ENCODE measurements at places on chromosomes 11 and 22. TPM values are rescaled to one million over a fixed set of nuclear protein-coding genes. Genes with fewer than 3 reads are reported as not detected.

PGGHG gene
- polyA plus RNA-seq: 12.3 TPM

BAD gene
- polyA plus RNA-seq: 51.3 TPM

BACE1 gene
- 42.0 TPM for polyA plus RNA-seq

C11orf97 gene
- polyA plus RNA-seq: 2.6 TPM

OR52W1 gene
- polyA plus RNA-seq: not detected

- DNase-seq: peak; percentile 48
These were observed 9.1 kb downstream of the ARRB1 start for GRCh38 chr11:75342231-75342918.

- DNase-seq: no peak
These were observed 54.6 kb downstream of the KCNA4 start for GRCh38 chr11:29962243-29962642.

DNA sequence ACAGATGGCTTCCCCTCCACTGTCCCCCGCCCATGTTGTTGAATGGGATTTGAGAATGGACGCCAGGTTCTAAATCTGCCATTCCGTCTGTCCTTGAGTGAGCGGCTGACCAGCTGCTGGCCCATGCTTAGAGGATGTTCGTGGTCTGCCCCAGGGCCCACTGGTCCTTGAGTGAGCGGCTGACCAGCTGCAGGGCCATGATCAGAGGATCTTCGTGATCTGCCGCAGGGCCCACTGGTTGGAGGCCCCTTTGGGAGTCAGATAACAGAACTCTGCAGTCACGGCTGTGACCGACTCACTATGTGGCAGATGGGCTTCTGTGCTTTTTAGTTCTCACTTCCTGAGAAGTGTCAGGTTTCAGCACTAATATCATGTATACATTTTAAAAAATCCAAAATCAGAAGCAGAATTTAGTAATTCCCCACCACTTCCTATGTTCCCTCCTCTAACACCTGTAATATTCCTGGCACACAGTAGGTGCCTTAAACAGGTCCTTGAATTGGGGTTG, 54.1 kb downstream of the MICAL3 start:
- no peak for DNase-seq

- no peak for DNase-seq
These were observed 50.6 kb upstream of the DEUP1 start for GRCh38 chr11:93279851-93280347.

DNA sequence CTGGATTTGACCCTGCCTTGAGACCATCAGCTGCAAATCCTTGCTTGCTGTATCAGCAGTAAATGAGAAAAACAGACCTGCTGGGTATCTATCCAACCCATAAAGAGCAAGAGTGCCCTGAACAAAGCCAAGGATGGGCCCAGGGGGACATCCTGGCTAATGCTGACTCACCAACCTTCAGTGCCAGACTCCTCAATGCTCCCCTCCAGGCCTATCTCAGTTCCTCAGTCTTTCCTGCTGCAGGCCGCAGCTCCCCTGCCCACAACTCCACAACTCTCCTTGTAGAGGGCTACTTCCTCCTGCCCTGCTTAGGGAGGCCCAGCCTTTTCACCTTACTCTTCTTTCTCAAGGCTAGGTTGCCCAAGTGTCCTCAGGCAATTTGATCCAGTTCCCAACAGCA, 2.6 kb downstream of the LAMTOR1 start:
- DNase-seq: no peak

DNA sequence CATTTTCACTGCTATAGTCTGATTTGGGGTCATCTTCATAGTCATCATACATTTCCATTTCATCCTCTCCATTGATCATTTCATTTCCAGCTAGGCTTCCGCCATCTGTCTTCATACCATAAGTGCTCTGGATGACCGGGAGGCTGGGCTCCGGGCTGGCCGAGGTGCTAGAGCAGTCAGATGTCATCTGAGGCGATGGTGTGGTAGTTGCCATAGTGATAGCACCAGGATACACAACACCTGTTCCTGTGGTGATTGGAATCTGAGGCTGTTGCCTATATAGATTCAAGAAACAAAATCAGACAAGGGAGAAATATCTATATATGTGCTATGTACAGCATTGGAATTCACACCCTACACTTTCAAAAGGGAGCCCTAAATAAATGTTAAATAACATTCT, 383.5 kb downstream of the SOX6 start:
- DNase-seq: no peak

- DNase-seq: no peak
These were observed 315.1 kb upstream of the API5 start for GRCh38 chr11:42996421-42997307.

GRCh38 chr22:43411869-43412807, at the start of gene MPPED1:
Gene MPPED1 (plus strand): TSS chr22:43412014. CDS start chr22:43424986, 12,972 bp downstream.
- no peak for DNase-seq

DNA sequence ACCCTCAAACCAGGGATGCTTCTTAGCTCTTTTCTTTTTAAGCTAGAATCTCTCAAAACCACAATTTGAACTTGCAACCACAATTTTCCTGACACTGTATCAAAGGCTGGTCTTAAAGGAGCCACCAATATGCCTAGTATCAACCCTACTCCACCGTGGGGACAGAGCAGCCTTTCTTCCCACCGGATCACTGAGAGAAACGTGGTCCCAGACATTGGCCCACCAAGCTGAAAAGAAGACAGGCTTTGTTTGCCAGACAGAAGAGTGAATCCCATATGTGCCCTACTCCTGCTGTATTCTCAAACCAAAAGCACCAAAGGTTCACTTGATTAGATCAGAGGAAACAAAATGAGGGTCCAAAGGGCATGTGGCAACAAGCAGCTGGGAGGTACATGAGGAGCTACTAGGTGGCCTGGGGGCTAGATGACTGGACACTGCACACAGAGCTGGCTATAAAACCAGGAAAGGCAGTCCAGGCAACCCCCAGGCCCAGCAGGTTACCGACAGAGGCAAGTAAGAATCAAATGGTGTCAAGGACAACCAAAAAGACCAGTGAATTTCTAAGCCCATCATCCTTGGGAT, 3.6 kb upstream of the VWCE start:
- DNase-seq: no peak

DNA sequence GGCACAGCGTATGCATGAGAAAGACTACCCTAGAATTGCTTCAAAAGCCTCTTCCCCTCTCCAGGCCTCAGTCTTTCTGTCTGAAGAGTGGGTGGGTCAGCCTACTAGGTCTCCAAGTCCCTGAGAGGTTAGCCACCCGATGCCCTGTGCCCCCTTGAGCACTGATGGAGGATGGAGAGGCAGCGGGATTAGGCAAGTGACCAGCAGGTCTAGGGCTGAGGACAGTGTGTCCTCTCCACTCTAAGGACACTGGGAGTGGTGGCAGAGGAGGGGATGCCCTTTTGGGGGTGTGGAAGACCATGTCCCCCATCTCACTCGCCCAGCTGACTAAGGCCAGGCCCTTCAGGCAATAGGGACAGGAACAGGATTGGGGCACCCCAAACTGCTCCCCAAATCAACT, 72.2 kb upstream of the WNT11 start:
- DNase-seq: no peak

GRCh38 chr11:61061081-61061826, 41.0 kb upstream of the CD5 start:
- DNase-seq: no peak

DNA sequence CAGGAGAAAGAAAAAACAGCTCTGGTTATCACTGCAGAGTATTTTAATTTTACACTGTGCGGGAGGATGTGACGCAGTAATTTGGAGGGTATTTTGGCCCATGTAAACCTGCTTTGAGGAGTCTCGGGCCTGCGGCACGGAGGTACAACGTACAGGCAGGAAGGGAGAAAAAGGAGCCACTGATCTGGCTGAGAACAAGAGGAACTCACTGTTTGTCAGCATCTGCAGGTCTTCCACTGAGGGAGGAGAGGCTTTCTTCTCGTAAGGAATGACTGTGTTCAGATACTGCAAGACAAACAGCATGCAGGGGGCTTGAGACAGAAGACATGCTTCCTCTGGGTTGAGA, 44.0 kb downstream of the FEZ1 start:
- no peak for DNase-seq

- DNase-seq: no peak
These were observed 68.2 kb downstream of the CD82 start for GRCh38 chr11:44633641-44634040.

DNA sequence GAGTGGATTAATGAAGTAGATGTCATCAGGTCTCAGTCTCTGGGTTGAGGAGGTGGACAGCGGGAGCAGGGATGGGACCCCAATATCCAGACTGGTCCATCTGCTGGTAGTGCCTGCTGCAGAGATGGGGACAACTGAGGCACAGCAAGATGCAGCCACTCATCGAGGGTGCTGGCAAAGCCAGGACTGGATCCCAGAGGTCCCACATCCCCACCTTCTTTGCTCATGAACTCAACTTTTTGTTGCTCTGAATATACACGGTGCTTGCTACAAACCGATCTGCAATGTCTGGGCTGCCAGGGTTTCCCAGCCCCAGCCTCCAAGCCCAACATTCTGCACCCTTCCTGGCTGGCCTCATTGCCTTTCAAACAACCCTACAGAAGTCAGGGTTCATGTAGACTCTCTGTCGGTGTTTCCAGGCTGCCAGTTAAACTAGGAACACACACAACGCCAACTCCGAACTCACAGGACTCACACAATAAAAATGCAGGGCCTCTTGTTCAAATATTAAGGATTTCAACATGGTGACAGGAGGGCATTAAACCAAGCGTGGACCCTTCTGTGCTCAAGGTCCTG, 168.2 kb downstream of the MN1 start:
- no peak for DNase-seq

- no peak for DNase-seq
These were observed 2.9 kb upstream of the ARFGAP2 start for GRCh38 chr11:47179655-47179991.

DNA sequence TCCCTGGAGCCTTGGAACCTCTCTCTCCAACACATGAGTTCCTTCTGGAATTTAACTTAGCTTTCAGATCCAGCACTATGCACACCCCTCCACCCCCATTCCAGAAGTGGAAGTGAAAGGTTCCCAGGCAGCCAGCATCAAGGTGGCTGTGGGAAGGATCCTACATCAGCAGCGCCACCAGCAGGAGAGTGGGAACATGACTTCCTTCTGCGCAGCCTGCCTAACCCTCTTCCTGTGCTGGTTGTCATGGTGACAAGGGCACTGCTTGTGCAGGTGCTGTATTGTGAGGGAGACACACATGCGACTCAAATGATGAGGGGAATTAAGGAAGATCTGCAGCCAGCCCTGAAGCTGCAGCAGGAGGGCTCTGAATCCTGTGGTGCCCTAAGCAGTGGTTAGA, 904.5 kb upstream of the API5 start:
- no peak for DNase-seq

DNA sequence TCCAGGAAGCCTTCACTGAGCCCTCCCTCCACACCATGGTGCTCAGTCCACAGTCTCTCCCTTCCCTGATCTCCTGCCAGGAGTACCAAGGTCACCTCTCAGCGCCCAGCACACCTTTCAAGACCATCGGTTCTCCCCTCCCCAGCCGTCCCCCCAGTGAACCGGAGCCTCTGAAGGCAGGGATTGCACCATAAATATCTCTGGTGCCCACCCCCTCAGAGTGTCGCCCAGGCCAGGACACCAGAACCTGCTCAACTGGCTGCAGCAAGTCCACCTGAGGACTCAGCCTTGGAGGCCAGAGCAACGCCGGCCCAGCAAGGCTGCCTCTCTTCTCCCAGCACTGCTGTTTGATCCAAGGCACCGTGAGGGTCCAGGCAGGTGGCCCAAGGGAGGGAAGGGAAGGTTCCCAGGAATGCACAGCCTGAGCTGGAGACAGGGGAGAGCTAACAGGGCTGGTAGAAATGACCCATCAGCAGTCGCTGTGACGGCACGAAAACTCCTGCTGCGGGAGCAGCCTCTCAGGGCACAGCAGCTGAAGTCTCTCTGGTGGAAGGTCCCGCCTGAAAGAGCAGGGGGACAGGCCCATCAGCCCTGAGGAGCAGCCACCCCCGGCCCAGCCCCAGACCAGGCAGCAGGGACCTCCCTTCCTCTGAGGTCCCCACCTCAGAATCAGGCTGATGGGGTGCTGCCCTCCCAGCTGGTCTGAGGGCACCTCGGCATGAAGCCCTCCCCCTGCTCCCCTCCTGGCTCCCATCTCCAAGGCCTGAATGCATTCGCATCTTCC, 80.3 kb downstream of the BUD13 start:
- DNase-seq: no peak

- peak; percentile 58 for DNase-seq
These were observed 28.5 kb downstream of the RSPH14 start for GRCh38 chr22:23113067-23113846.

DNA sequence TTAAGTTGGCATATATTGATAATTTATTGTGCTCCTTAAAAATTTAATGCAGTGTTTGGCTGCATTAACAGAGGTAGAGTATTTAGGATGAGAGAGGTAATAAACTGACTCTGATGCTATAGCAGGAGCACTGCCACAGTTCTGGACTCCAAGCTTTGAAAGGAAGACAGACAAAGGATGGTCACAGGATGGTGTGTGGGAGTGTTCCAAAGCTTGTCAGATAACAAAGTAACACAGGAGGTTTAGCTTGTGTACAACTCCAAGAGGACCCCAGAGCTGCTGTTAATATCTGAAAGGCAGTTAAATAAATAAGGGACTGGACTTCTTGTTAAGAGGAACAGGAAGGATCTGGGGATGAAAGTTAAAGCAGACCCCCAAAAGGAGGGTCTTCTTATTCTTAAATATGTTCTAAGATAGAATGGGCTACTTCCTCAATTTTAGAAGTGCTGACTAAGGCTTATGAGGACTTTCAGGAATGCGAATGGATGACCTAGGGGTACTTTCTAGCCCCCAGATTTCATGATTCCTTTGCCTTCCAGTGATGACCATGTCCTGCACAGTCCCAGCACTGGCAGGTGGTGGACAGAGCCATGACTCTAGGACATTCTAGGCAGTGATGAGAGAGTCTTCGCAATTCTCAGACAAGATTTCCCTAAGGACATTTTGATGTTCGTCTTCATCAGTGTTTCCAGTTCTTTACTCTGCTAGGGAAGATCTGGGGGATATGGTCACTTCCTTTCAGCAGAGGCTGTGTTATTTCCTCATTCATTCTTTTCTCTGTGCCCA, 149.1 kb upstream of the RASSF10 start:
- no peak for DNase-seq

Measured in right lung (tissue), 10 donors.